ENCODE measurements at places on chromosomes 3 and 15. TPM values are rescaled to one million over a fixed set of nuclear protein-coding genes. Genes with fewer than 3 reads are reported as not detected.

DNA sequence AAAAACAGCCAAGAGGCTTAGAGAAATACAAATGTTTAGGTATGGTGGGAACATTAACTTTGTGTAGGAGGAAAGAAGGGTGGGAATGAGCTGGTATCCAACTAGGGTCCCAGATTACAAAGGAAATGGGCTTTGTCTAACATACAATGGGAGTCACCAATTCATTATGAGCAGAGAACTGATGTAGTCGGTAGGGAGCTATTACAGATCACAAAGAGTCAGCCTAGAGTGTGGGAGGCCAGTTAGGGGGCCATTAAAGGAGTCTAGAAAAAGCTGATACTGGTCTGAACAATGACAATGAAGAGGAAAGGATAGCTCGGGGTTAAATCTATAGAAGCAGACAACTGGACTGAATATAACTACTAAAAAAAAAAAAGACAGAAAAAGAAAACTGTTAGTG, 15.5 kb downstream of the ANO10 start:
- no peak for DNase-seq

DNA sequence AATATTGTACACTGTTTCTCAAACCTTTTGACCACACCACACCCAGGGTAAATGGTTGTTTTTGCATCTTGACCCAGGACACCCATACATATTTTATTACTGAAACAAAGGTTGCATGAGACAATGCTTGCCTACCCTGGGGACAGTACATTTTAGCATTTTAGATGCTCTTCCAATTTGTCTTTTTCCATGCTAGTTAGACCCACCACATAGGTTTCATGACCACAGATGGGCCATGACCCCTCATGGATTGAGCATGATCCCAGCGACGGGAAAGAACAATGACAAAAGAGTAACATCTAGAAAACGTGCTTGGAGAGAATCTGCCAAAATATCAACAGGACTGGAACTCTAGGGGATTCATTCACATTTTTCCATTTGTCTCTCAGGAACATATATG, 161.0 kb upstream of the PFN2 start:
- no peak for DNase-seq

DNA sequence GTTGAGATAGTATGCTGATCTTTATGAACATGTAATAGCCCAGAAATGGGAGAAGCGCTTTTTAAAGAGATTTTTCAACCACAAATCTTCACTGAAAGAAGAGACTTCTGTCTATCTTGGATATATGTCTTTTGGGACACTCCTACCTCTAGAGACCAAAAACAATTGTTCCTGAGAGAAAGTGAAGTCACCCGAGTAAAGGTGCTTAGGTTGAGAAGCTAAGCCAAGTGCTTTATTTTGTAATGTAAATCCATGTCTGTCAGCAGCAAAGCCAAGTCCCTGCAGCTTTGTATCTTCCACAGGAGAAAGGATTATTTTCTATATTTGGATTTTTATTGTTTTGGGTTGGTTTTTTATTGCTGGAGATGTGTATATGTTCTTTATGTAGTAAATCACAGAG, 32.1 kb upstream of the B3GALNT1 start:
- no peak for DNase-seq

- no peak for DNase-seq
Measured at GRCh38 chr3:101939361-101940049, 90.2 kb downstream of the NFKBIZ start.

The LAMB2 gene
- total RNA-seq, result 310 TPM

DNA sequence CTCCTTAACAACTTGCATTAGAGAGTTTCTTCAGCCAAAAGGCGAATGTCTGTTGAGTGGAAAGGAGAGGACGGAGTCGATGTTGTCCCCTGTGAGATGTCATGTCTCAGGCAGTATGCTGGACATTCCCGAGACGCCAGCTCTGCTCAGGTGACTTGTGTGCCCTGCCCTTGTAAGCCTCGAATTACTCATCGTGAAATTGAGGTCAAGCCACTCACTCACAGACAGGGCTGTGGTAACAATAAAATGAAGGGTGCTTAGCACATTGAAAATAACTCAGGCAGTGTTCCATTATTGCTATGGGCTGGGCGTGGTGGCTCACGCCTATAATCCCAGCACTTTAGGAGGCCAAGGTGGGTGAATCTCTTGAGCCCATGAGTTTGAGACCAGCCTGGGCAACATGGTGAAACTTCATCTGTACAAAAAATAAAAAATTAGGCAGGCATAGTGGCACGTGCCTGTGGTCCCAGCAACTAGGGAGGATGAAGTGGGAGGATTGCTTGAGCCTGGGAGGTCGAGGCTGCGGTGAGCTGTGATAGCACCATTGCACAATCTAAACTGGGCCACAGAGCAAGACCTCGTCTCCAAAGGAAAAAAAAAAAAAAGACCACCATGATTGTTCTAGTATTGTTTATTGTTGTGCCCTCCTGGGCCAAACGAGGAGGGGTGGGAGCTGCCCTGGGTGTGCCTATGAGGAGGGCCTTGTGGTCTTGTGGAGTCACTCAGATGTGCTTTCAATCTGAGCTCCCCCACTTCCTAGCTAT, 214.4 kb downstream of the THSD4 start:
- no peak for DNase-seq

DNA sequence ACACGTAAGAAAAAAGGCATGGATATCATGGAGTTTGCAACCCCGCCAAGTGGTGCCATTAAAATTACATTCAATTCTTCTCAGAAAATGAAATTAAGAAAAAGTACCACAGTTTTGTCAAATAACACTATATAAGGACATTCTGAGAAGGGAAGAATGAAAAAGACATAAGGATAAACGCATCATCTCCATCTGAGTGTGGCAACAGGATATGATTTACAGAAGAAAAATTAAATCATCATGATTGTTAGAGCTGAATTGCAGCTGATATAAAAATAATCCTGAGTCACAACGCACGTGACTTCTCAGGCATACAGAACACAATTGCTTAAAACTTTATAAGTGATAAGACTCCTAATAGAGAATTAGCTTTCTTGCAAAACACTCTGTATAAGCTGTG, 133.8 kb downstream of the GREM1 start:
- DNase-seq, result no peak

The FGF7 gene
- 175 TPM for total RNA-seq

- no peak for DNase-seq
Measured at GRCh38 chr15:62124973-62125303, 40.1 kb downstream of the C2CD4B start.

The GATA2 gene
- 15.4 TPM for total RNA-seq

DNA sequence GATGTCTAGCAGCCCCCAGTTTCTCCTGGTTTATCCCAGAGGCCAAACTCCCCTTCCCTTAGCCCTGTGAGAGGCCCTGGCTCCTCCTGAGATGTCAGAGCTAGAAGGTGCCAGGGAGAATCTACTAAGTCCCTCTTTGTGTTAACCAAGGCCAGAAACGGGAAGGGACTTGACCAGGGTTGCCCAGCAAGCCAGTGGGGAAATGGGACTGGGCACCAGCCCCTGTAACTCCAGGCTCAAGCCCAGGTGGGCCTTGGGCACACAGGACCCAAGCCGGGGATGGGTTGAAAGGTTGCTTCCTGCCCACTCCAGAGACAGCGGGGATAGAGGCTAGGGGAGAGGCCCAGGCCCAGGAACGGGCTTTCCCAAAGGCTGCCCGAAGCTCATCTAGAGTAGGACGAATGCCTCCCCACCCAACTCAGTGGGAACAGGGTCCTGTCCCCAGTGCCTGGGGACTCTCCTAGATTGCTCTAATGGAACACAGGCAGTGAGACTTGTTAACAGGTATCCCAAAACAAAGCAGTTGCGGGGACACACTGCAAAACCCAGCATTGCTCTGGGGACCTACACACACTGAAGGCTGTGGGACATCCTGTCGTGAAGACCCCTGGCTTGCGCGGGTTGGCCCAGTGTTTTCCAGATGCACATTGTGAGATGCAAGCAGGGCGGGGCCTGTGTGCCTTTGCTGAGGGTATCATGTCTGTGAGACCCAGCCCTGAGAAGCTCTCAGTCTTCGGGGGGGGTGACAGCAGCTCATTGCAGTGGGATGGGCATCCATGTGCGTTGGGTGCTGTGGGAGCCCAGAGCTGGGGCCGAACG, 12.9 kb upstream of the TXNRD3 start:
- peak; percentile 76 for DNase-seq

The GOLGA8T gene
- not detected for total RNA-seq

- DNase-seq, result no peak
Measured at GRCh38 chr3:5057272-5057671, 64.8 kb upstream of the ARL8B start.

The TBC1D21 gene
- total RNA-seq, result not detected

The CPNE4 gene
- total RNA-seq, result not detected

DNA sequence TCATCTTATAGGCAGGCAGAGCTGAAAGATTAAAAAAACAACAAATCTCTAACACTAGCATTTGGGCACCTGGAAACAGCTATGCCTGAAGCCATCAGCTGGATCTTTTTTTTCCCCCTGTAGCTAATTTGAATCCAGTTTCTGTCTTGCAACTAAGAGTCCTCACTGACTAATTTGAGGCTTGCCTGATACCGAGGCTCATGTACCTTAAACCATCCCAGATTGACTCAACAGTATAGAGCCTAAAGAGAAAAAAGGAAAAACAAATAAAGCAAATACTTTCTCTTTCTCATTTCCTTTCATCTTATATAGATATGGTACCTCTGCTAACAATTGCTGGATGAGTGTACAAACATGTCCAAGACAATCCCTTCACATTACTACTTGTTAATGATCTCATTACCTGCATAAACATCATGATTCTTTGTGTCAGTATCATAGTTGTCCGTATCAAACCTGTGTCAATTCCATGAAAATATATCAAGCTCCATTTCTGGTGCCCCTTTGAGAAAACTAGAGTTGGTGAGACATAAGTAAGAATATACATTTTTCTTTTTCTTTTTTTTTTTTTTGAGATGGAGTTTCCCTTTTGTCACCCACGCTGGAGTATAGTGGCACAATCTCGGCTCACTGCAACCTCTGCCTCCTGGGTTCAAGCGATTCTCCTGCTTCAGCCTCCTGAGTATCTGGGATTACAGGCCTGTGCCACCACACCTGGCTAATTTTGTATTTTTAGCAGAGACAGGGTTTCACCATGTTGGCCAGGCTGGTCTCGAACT, 43.1 kb downstream of the BHLHE40 start:
- DNase-seq, result no peak

- no peak for DNase-seq
Measured at GRCh38 chr3:53489787-53490458, 4.5 kb upstream of the CACNA1D start.

DNA sequence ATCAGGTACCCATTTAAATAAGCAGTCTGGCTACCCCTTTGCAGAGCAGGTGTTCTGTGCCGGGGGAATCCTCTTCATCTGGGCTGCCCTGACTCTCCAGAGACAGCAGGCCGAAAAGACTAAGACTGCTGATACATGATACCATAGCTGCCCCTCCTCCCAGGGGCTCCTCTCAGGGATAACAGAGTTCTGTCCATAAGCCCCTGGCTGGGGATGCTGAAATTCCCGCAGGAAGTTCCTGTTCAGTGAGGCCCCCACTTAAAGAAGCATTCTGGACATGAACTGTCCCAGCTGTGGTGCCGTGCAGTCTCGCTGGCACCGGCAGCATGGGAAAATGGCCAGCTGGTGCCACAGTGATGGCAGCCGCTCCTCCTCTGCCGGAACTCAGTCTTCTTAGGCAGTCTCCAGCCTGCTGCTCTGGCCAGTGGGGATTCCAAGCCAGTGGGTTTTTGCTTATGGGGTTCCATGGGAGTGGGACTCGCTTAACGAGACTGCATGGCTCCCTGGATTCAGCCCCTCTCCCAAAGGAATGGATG, 1026.2 kb downstream of the NAALADL2 start:
- no peak for DNase-seq
